ENCODE measurements at places on chromosomes 4 and X. TPM values are rescaled to one million over a fixed set of nuclear protein-coding genes. Genes with fewer than 3 reads are reported as not detected.
A peak's percentile ranks its signal among the peaks of the same experiment; 100 is the strongest.

RTL5 gene
- total RNA-seq, result 1.1 TPM

BANK1 gene
- total RNA-seq, result 1.5 TPM

ARHGAP24 gene
- total RNA-seq, result not detected

GUCY1A1 gene
- total RNA-seq, result 1.9 TPM

NMU gene
- not detected for total RNA-seq

PLCXD1 gene
- total RNA-seq, result 13.3 TPM

- H3K4me3 ChIP-seq, result no peak overlapping the region
- H3K36me3 ChIP-seq, result no peaks in the 10 kb centered on the region
- H3K27me3 ChIP-seq, result no peaks in the 10 kb centered on the region
- DNase-seq, result no peak
- H3K4me1 ChIP-seq, result no peaks in the 10 kb centered on the region
These were observed 429.7 kb downstream of the MAPK10 start for GRCh38 chr4:85929961-85930665.

- no peak overlapping the region for H3K27ac ChIP-seq
- no peak overlapping the region for H3K4me3 ChIP-seq
- no peaks in the 10 kb centered on the region for H3K27me3 ChIP-seq
These were observed 1133.9 kb downstream of the SH3BGRL start for GRCh38 chrX:82335772-82336171.

- peaks cover 2% of the 10 kb centered on the region for H3K27me3 ChIP-seq
- DNase-seq, result no peak
- H3K36me3 ChIP-seq, result no peaks in the 10 kb centered on the region
- no peak overlapping the region for H3K27ac ChIP-seq
- no peak overlapping the region for H3K4me3 ChIP-seq
- no peaks in the 10 kb centered on the region for H3K4me1 ChIP-seq
These were observed 24.3 kb upstream of the NDNF start for GRCh38 chr4:121096629-121097028.

DNA sequence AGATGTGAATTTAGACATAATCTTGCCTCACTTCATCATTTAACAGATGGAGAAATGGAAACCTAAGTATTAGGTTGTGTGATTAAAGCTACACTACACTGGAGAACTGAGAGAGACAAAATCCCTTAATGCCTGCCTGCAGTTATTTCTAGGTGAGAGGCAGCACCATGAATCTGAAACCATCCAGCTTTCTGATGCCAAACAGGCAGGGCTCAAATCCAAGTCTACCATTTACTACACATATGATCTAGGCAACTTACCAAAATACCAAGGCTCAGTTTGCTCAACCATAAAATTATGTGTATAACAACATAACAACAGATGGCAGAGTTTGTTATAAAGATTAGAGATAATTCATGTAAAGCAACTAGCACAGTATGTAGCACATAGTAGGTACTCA, 38.7 kb downstream of the GABRA4 start:
- DNase-seq, result no peak
- H3K27me3 ChIP-seq, result no peaks in the 10 kb centered on the region
- no peaks in the 10 kb centered on the region for H3K36me3 ChIP-seq

GRCh38 chrX:154294791-154295574, at the start of gene TEX28:
TSS of gene TEX28 (minus strand) at chrX:154295124. CDS start at chrX:154292117, 3,007 bp downstream.
- no peaks in the 10 kb centered on the region for H3K27me3 ChIP-seq
- no peak for DNase-seq
- no peak within 1 kb of the TSS for H3K4me3 ChIP-seq
- no peak within 1 kb of the TSS for H3K27ac ChIP-seq
- H3K36me3 ChIP-seq, result no peaks in the 10 kb centered on the region

GRCh38 chrX:28487818-28488217, 99.4 kb upstream of the IL1RAPL1 start:
- H3K27me3 ChIP-seq, result no peaks in the 10 kb centered on the region
- H3K36me3 ChIP-seq, result no peaks in the 10 kb centered on the region
- no peak overlapping the region for H3K27ac ChIP-seq
- no peak overlapping the region for H3K4me3 ChIP-seq
- no peak for DNase-seq

DNA sequence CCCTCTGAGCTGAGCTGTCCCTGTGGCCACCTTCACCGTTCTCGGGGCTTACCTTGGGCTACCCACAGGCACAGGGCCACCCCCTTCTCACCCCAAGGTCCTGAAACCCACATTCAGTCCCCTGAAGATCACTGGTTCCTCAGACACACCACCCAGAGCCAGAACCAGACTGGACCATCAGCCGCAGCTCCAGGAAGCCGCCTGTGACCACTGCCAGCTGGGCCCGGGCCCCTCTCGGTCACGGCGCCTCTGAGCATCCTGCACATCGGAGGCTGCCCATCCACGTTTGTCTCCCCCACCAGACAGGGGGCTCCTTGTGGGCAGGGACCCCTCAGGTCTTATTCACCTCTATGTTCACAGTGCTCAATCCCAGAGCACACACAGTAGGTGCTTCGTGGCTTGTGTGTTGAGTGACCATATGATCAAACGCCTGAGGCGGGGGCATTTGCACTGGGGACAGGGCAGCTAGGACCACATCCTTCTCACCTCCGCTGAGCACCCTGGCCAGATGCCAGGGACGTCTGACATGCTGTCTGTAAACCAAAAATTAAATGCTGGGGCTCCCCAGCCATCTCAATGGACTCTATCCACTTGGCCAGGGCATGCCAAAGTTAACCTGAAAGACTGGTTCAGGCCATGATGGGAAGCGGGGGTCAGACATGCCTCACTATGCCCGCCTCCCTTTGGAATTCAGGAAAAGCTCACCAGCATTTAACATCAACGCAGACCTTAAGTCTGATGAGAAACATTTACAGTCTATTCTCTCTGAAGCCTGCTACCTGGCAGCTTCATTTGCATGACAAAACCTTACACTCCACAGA, 109.4 kb upstream of the AFAP1 start:
- no peak overlapping the region for H3K4me3 ChIP-seq
- no peak for DNase-seq
- H3K36me3 ChIP-seq, result no peaks in the 10 kb centered on the region
- no peaks in the 10 kb centered on the region for H3K27me3 ChIP-seq
- H3K4me1 ChIP-seq, result no peaks in the 10 kb centered on the region
- no peak overlapping the region for H3K27ac ChIP-seq

DNA sequence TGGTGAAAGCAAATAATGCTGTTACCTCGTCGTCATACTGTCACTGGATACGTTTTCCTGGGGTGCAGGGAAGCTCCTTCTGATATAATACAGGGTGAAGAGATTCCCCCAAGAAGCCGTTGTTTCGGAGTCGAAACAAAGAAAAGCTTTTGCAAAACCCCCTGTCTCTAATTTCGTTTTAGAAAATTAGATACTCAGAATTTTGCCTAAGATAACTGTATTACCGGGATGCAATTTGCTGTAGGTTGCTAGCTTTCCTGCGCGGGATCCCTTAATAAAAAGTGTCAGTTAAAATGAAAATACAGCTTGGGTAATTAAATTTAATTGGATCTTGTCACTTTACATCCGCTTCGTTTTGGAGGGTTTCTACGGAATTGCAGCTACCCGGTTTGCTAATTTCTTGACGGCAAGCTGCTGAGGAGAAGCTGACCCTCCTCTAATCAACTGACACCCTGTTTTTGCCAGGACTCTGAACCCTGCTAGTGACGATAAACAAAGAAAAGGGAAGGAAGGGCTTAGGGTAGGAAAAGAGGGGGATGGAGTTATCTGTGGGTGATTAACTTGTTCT, 174.6 kb downstream of the SHOX start:
- no peaks in the 10 kb centered on the region for H3K36me3 ChIP-seq
- H3K4me1 ChIP-seq, result no peaks in the 10 kb centered on the region

DNA sequence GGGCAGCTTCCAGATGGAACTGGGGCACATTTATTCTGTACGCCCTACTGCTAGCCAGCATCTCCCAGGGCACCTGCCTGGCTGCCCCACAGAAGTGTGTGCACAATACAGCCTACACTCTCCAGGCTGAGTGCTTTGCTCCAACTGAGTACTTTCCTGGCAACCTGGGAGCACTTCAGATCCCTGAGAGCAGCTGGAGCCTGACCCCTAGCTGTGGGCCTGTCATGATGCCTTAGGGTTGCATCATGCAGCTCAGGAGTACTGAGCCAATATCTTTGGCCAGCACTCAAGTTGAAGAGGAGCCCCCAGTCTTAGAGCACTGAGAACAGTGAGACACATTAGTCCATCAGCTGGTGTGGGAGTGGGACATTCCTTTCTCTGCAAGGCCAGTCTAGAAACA, 321.9 kb downstream of the CFAP47 start:
- H3K27me3 ChIP-seq, result no peaks in the 10 kb centered on the region
- H3K27ac ChIP-seq, result no peak overlapping the region
- DNase-seq, result no peak
- H3K4me1 ChIP-seq, result no peaks in the 10 kb centered on the region

DNA sequence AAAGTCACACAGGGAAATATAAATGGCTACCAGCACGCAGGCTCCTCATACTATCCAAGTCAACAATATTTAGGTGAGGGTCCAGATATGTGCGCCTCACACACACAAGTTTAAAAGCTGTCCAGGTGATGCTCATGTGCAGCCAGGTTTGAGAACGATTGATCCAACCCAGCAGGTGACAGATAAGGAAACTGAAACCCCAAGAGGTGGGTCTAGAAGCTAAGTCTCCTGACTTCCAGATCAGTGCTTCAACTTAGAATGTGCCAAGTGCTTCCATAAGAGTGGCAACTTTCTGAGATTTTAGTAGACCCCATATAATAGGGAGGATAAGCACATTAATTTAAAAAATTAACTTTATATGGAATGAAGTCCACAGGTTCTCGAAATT, 54.4 kb upstream of the NAP1L5 start:
- H3K27me3 ChIP-seq, result no peaks in the 10 kb centered on the region
- H3K36me3 ChIP-seq, result peaks cover 28% of the 10 kb centered on the region
- no peak for DNase-seq

DNA sequence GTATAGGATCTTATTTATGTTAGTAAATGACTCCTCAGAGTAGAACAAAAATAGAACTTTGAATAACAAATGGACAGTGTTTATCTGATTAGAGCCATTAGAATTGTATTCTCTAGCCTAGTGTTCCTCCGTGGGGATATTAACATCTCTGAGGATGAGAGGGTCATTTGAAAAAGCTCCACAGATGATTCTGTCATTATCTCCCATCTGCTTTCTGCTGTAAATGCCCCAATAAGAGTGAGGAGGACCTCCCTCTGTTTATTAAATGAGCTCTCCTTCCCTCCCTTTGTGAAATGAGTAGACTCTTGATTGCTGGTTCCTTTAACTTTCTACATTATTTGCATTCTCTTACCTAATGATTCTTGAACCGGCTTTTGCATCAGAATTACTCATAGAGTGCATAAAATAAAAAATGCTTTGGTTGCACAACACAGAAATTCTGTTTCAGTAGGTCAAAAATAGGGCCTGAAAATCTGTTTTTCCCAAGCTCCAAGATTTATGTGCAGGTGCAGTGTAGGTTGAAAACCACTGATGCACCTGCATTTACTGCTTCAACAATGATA, 18.0 kb downstream of the GC start:
- no peak overlapping the region for H3K27ac ChIP-seq
- no peak overlapping the region for H3K4me3 ChIP-seq
- H3K36me3 ChIP-seq, result no peaks in the 10 kb centered on the region
- H3K4me1 ChIP-seq, result no peaks in the 10 kb centered on the region
- DNase-seq, result no peak

- H3K27ac ChIP-seq, result no peak overlapping the region
- no peaks in the 10 kb centered on the region for H3K4me1 ChIP-seq
- no peak for DNase-seq
- H3K27me3 ChIP-seq, result no peaks in the 10 kb centered on the region
- H3K36me3 ChIP-seq, result no peaks in the 10 kb centered on the region
- H3K4me3 ChIP-seq, result no peak overlapping the region
These were observed 47.9 kb upstream of the RBPJ start for GRCh38 chr4:26272654-26273615.

DNA sequence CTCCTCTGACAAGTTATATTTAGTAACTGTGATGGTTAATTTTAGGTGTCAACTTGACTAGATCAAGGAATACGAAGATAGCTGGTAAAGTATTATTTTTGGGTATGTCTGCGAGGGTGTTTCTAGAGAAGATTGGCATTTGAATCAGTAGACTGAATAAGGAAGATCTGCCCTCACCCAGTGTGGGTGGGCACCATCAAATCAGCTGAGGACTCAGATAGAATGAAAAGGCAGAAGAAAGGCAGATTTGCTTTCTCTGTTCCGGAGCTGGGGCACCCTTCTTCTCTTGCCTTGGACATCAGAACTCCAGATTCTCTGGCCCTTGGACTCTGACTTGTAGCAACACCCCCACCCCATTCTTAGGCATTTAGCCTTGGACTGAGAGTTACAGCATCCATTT, 981.6 kb downstream of the CCSER1 start:
- H3K27ac ChIP-seq, result no peak overlapping the region
- H3K4me1 ChIP-seq, result no peaks in the 10 kb centered on the region
- DNase-seq, result no peak
- H3K27me3 ChIP-seq, result no peaks in the 10 kb centered on the region
- no peaks in the 10 kb centered on the region for H3K36me3 ChIP-seq

- H3K27me3 ChIP-seq, result no peaks in the 10 kb centered on the region
- no peak overlapping the region for H3K27ac ChIP-seq
- H3K36me3 ChIP-seq, result no peaks in the 10 kb centered on the region
- no peaks in the 10 kb centered on the region for H3K4me1 ChIP-seq
- DNase-seq, result no peak
These were observed 47.6 kb downstream of the FSTL5 start for GRCh38 chr4:162116095-162116779.

- peaks cover 21% of the 10 kb centered on the region for H3K27me3 ChIP-seq
- H3K36me3 ChIP-seq, result no peaks in the 10 kb centered on the region
- H3K27ac ChIP-seq, result no peak overlapping the region
- peaks cover 14% of the 10 kb centered on the region for H3K4me1 ChIP-seq
These were observed 376 bp upstream of the C4orf36 start for GRCh38 chr4:86892636-86892960.

GRCh38 chr4:144296941-144297340, 156.4 kb upstream of the GYPA start:
- H3K4me1 ChIP-seq, result no peaks in the 10 kb centered on the region
- no peak overlapping the region for H3K27ac ChIP-seq
- DNase-seq, result no peak

- DNase-seq, result peak; percentile 16
- peaks cover 11% of the 10 kb centered on the region for H3K4me1 ChIP-seq
- H3K36me3 ChIP-seq, result no peaks in the 10 kb centered on the region
These were observed at the start of gene FAM149A for GRCh38 chr4:186104114-186104889. TSS of gene FAM149A (plus strand) at chr4:186104704.

DNA sequence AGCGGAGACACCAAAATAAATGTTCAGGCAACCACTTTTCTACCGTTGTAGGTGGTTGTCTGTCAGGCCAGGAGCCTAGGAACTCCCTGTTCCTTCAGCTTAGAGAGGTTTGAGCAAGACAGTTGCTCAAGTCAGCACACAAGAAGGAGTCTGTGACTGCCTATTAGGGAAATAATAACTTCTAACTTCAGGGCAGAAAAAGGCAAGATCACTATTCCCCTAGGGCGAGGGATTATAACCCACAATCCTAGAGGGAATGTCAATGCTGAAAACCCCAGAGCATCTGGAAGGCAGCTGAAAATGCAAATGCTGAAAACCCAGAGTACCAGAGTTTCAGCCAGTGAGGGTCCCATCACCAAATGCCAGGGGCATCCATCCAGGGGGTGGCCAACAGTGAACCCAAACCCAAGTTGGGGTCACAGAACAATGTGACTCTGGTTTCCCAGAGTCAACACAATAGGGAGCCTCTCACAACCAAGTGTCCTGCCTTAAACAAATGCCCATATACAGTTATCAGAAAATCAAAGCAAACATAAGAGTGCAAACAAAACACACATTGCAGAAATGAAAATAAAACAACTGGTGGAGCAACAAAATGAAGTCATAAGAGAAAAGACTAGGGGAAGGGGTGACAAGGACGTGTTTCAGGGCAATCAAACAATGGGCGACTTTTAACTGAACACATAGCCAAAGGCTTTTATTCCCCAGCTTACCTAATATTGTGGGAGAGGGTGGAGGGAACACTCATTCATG, 27.6 kb downstream of the MORF4L2 start:
- H3K27me3 ChIP-seq, result peaks cover 1% of the 10 kb centered on the region
- no peak for DNase-seq
- H3K36me3 ChIP-seq, result no peaks in the 10 kb centered on the region
- no peak overlapping the region for H3K27ac ChIP-seq
- H3K4me1 ChIP-seq, result no peaks in the 10 kb centered on the region
